GM06990 (cell line): ENCODE measurements at places on chromosomes 5 and 9.

DNA sequence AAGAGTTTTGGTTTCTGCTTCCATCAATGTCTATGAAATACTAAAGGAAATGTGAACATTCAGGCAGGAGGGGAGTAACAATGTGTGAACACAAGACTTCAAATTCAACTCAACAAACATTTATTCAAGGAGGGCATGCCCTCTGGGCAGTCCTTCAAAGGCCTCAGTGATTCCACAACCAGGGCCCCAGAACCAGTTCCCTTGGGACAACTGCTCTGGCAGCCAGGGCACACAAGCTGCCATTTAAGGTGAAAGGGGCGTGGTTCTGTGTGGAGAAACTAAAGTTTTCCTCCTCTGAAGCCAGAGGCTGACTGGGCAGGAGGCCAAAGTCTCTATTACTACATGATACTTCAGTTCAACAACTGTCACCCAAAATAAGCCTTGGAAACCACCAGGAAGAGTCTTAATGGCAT, 3.2 kb downstream of the RBM18 start:
- no peak for DNase-seq

GRCh38 chr5:151157426-151158286, at the start of gene ANXA6:
Gene ANXA6 (minus strand): TSS chr5:151157779. CDS start chr5:151147901, 9,878 bp downstream.
- peak; percentile 87 for DNase-seq

- no peak for DNase-seq
These were observed 77.5 kb downstream of the SLC1A3 start for GRCh38 chr5:36683821-36684434.

- DNase-seq = no peak
These were observed 26.0 kb downstream of the NDUFS6 start for GRCh38 chr5:1827025-1827885.

DNA sequence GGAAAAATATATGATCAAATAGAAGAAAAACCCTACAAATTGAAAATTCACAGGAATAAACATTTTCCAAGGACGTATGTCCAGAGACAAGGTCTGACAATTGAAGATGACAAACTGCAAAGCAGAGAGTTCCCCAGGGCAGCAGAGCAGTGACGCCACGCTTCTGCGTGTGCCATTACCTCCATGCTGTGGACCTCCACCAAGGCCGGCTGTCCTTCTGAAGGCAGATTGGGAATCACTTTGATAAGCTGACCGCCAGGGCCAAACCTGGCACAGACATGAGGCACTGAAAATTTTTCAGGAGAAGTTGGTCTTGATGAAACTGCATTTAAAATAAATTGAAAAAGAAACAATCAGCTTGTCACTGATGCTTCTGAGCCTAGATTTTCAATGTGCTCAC, 18.6 kb downstream of the SEC16A start:
- DNase-seq = no peak

DNA sequence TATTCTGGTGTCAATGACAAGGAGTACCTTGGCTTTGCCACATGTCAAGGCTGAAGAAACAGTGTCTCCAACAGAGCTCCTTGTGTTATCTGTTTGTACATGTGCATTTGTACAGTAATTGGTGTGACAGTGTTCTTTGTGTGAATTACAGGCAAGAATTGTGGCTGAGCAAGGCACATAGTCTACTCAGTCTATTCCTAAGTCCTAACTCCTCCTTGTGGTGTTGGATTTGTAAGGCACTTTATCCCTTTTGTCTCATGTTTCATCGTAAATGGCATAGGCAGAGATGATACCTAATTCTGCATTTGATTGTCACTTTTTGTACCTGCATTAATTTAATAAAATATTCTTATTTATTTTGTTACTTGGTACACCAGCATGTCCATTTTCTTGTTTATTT, 19.8 kb downstream of the CD274 start:
- DNase-seq = no peak

GRCh38 chr5:130045334-130045733, 141.1 kb downstream of the CHSY3 start:
- no peak for DNase-seq

DNA sequence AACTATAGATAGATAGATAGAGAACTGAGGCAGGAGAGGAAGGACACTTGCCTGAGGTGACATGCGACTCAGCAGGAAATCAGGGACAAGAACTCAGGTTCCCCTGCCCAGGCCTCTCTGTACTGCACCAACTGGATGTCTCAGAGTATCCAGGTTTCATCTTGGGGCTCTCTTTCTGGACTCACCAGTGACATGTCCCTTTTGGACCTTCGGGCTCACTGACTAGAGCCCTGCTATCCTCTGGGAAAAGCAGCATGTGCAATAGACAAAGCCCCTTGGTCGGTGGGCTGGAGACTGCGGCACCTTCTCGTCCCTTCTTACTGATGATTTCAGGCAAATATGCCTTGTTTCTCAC, 104.5 kb downstream of the RGS3 start:
- DNase-seq = no peak

DNA sequence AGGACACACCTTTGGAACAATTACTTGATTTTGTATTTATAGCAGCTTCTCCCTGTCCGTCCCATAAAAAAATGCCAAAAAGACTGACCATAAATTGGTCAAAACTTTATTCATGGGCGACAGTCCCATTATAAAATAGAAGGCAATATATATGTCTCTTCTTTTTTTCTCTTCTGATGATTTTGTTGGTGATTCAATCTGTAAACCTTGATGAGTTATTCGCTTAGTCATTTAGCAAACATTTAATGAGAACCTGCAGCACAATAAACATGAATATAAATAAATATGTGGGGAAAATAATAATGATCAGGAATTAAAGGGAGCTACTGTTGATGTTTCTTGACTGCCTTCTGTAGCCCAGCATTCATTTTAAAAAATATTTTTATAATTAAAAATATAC, 356.4 kb upstream of the ACTBL2 start:
- DNase-seq = no peak

- no peak for DNase-seq
These were observed 325.4 kb downstream of the RFX3 start for GRCh38 chr9:3200331-3200774.

DNA sequence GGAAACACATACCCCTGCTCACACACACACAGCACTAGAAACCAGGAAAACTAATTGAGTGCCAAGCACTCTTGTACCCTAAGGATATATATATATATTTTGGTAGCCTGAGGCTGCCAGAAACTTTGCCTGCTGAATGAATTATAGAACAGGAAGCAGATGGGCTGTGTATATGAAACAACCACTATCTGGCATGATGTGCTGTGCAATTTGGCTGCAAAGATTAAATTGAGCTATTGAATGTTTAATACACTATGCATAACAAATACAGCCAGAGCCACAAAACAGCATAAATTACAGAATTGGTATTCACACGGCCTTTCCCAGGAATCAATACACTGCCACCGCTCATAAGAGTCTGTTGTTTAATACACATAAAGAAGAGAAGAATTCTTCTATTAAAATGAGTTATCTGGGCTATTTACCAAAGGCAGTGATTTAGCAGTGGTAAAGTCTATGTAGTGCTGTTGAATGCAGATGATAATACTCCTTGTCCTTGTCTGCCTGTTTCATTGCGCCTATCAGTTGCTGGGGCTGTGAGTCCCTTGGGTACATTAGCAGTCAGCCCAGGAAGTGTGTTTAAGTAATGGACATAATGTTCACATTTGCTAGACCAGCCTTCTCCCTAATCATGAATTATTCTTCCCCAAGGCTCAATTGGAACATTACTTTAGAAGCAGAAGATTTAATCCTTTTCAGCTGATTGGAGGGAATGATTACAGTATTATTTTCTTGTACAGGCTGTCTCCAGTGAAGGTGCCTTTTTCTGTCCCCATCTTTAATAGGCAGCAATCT, 294.3 kb downstream of the TLE1 start:
- DNase-seq = no peak

GRCh38 chr9:36734737-36735136, 162.0 kb downstream of the MELK start:
- no peak for DNase-seq

- no peak for DNase-seq
These were observed 24.1 kb downstream of the ZNF462 start for GRCh38 chr9:106887066-106887465.

GRCh38 chr9:129998491-129999140, 44.4 kb downstream of the FNBP1 start:
- DNase-seq = no peak

- DNase-seq = no peak
These were observed 45.4 kb upstream of the STARD4 start for GRCh38 chr5:111557686-111558085.

GRCh38 chr5:4246447-4246846, 650.8 kb downstream of the IRX1 start:
- no peak for DNase-seq

DNA sequence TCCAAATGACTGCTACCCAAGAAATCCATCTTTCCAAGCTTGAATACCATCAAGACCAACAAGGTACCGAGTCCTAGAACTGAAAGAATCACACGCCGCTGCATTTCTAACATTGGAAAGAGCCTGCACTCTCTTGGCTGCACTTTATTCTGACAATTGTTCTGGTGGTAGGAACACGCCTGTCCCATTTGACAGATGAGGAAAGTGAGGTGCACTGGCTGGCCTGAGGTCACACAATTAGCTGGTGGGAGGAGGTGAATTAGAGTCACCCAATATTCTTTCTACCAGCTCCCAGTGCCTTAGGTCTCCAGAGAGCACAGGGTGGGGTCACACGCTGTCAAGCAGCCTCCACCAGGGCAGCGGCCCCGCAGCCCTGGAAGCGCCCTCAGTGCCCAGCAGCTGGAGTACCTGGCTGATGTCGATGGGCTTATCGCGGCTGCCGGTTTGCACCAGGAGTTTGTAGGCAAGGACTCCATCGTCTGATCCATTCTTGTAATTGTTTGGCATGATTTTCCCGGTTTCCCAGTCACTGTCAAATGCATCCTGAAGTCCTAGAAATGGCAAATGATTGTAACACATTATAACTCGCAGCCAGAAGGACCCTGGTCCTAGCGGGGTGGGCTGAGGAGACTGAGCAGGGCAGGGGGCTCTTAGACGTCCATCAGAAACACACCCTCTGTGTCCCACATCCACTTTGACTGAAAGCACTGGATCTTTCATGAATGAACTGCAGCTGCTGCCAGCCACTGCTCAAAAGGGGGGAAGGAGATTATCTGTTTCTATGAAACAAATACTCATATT, 55.1 kb downstream of the PTCH1 start:
- no peak for DNase-seq

GRCh38 chr5:124730381-124730780, 16.1 kb downstream of the ZNF608 start:
- no peak for DNase-seq

- DNase-seq = no peak
These were observed 164.9 kb downstream of the NTRK2 start for GRCh38 chr9:84834426-84834825.

GRCh38 chr9:109556061-109556460, 58.0 kb upstream of the PTPN3 start:
- DNase-seq = no peak

- DNase-seq = no peak
These were observed 38.1 kb downstream of the PBX3 start for GRCh38 chr9:125785248-125785751.

DNA sequence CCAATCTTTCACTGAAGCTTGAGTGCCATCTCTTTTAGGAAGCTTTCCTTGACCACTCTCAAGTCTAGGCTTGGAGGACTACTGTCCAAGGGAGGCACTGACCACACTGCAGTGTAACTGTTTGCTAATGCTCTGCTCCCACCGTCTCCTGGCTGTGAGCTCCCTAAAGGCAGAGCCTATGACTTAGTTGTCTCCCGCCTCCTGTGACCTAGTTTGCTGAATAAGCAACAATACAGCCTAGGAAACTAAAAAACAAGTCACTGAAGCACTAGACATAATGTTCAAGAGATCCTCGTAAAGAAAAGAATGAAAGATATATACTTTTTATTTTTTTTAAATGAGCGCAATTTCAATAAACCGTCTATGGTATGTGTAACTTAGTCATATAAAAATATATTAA, 31.4 kb downstream of the LIX1 start:
- no peak for DNase-seq

DNA sequence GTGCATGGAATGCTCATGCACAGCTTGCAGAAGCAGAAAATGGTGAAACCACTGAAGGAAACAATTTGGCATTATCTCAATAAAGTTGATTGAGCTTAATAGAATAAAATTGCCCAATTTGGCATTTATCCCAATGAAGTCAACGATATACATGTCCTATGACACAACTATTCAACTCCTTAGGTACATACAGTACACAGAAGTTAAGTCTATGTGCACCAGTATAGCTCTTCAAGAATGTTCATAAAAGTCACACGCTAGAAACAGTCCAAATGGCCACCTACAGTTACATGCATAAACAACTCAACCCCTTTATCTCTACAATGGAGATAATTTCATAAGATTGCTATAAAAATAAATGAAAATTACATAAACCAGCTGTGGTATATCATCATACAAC, 184.5 kb downstream of the DENND1A start:
- no peak for DNase-seq

DNA sequence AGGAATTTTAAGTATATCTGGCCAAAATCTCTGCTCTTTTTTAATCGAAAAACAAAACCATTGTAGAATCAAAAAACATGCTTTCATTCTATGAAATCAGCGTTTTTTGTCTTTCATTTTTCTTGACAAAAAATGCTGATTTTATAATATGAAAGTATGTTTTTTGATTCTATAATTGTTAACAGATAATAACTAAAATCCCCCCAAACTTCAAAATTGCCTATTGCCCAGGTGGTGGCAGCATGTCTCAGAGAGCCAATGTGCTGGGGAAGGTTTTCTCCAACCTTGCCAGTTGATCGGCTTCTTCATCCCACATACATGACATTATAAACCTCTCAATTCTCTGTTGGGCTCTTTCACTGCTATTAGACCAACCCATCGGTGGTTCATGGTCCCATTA, 5.1 kb upstream of the SMIM15 start:
- no peak for DNase-seq

DNA sequence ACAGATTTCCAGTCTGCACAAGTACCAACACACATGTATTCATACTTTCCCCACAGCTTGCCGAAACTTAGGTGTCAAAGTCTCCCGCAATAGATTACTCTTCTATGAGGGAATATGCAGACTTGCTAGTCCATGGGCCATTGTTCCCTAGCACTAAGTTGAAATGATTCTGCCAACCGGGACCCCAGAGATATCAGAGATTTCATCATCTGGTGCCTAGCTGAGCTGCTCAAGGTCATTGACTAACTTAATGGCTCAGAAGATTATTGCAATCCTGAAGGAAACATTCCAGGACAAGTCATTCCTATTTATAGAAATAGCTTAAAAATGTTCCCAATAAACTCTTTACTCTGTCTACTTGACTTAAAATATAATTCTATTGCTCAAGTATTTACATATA, 202.6 kb downstream of the PIK3R1 start:
- DNase-seq = no peak

DNA sequence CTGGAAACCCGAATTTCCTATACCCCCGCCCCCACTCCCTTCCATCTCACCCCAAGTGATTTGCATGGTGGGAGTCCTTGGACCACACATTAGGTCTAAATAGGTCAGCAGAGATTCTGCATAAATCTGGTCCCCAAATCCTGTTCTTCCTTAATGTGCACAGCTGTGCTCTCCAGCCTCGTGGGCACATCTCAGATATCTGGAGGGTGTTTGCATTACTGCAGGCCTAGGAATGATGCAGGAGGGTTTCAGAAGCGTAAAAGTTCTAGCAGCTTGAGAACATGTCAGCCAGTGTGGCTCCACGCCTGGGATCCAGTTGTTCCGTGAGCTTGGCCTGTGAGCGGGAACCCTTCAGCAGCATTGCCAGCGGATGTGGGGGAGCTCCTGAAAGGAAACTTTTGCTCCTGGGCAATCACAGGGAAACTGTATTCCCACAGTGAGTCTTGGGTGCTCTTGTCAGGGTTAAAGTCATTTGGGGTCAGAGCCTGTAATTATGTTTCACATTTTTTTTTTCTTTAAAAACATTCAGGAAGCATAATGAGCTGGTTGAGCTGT, 12.9 kb downstream of the ARHGAP26 start:
- no peak for DNase-seq

- DNase-seq = no peak
These were observed 32.1 kb downstream of the FOXI1 start for GRCh38 chr5:170137694-170138214.
